ENCODE measurements at places on chromosomes 2 and 18.

GRCh38 chr18:49098386-49098785, 147.6 kb upstream of the SMAD7 start:
- DNase-seq = no peak

DNA sequence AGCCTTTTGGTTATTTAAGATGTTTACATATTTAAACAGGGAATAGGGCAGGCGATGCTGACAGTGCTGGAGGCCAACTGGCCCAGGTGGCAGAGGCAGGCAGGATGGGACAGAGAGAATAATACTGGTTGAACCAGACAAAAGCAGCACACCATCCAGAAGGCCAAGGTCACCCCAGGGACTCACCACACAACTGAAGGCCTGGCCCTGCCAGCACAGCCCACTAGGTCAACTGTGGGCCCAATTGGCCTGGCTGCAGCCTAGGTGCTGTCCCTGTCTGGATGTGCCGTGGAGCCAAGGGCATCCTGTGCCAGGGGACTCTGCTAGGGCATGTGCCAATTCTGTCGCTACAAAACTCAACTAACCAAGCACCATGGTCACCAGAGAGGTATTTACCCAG, 69.2 kb downstream of the RNF152 start:
- DNase-seq = no peak

DNA sequence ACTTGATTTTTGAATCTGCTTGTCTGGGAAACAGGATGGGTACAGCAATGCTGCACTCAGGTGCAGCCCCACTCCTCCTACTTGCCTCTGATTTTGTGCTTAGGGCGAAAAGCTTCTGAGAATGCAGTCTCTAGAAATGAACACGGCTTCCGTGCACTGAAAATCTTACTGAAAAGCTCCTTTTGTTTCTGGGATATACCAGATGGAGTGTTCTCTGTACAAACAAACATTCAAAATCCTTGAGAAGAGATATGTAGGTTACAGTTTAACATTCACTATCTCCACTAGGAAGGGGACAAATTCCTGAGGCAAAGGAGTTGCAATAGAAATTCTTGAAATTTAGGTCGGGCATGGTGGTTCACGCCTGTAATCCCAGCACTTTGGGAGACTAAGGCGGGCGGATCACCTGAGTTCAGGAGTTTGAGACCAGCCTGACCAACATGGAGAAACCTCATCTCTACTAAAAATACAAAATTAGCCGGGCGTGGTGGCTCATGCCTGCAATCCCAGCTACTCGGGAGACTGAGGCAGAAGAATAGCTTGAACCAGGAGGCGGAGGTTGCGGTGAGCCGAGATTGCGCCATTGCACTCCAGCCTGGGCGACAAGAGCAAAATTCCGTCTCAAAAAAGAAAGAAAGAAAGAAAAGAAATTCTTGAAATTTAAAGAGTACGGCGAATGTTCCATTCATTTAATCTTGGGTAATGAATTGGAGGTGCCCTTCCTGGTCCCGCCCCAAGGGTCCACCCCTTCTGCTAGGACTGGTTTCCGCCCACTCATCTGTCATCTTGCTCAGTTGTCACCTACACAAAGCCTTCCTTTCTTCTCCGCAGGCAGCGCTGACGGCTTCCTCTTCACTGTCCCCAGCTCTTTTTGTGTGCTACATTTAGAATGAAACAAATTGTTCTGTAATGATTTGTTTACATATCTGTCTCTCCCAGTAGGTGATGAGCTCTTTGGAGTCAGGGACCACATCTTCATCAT, 92.4 kb downstream of the SOCS6 start:
- DNase-seq = no peak

- no peak for DNase-seq
Measured at GRCh38 chr18:34709750-34710441, at the start of gene DTNA. Gene DTNA (plus strand): TSS chr18:34710298. CDS start chr18:34755977, 45,679 bp downstream.

DNA sequence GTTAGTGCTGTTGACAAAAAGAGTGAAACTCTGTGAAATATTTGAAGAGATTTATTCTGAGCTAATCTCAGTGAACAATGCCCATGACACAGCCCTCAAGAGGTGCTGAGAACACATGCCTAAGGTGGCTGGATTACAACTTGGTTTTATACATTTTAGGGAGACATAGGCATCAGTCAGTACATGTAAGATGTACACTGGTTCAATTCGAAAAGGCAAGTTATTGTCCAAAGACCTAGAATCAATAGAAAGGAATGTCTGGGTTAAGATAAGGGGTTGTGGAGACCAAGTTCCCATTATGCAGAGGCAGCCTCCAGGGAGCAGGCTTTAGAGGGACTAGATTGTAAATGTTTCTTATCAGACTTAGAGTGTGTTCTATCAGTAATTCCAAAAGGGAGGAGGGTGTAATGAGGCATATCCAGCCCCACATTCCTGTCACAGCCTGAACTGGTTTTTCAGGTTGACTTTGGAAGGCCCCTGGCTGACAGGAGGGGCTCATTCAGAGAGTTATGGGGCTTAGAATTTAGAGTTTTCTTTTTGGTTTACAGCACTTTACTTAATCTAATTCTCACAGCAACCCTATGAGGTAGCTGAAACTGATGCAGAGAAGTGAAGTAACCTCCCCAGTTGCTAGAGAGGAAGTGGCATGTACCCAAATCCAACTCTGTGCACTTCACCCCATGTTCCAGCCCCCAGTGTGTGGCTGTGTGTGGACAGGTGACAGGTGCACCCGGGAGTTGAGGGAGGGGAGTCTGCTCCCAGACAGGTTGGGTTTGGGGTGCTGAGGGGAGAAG, 28.3 kb upstream of the ASAP2 start:
- no peak for DNase-seq

GRCh38 chr2:192215096-192215877, 20.6 kb upstream of the TMEFF2 start:
- no peak for DNase-seq

- DNase-seq = no peak
Measured at GRCh38 chr2:69604836-69605235, 38.7 kb downstream of the AAK1 start.

DNA sequence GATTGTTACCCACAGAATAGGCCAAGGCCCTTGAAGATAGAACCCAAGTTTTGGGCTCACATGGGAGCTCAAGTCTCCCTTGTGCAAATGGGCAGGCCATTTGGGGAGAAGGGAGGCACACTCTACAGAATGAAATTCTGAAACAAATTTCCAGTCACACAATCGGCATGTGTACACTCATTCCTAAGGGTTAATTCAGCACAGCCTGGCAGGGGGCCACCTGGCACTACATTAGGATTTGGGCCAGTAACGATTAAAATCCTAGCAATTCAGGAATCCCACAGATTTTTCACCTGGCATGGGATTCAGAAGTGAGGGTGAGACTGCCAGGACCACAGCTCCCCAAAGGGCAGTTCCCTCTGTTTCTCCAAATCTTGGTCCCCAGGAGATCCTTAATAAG, 46.4 kb downstream of the BMP10 start:
- DNase-seq = no peak
